ENCODE measurements at places on chromosomes 1 and 21. TPM values are rescaled to one million over a fixed set of nuclear protein-coding genes. Genes with fewer than 3 reads are reported as not detected.
A peak's percentile ranks its signal among the peaks of the same experiment; 100 is the strongest.

- H3K27ac ChIP-seq, result peak overlapping the region; percentile 13
- no peaks in the 10 kb centered on the region for H3K27me3 ChIP-seq
- no peak for DNase-seq
These were observed 33.3 kb downstream of the BMP8A start for GRCh38 chr1:39524591-39525365.

GRCh38 chr1:108560189-108560873 is 431 bp downstream of the EEIG2 start:
- H3K4me1 ChIP-seq, result peaks cover 5% of the 10 kb centered on the region
- peak; percentile 37 for DNase-seq
- peak overlapping the region; percentile 85 for H3K4me3 ChIP-seq
- H3K36me3 ChIP-seq, result no peaks in the 10 kb centered on the region
- H3K27me3 ChIP-seq, result no peaks in the 10 kb centered on the region
- H3K27ac ChIP-seq, result peak overlapping the region; percentile 80

GRCh38 chr1:44788120-44788860 is at the start of gene BEST4:
Gene BEST4 (minus strand): TSS chr1:44788170. CDS start chr1:44787705, 465 bp downstream.
- no peak for DNase-seq
- H3K36me3 ChIP-seq, result peaks cover 2% of the 10 kb centered on the region
- no peak within 1 kb of the TSS for H3K27ac ChIP-seq
- no peaks in the 10 kb centered on the region for H3K27me3 ChIP-seq
- H3K4me3 ChIP-seq, result no peak within 1 kb of the TSS

- no peak overlapping the region for H3K27ac ChIP-seq
- no peaks in the 10 kb centered on the region for H3K27me3 ChIP-seq
- no peak overlapping the region for H3K4me3 ChIP-seq
- H3K4me1 ChIP-seq, result peaks cover 2% of the 10 kb centered on the region
These were observed 111.2 kb upstream of the ZNF648 start for GRCh38 chr1:182172699-182173098.

DNA sequence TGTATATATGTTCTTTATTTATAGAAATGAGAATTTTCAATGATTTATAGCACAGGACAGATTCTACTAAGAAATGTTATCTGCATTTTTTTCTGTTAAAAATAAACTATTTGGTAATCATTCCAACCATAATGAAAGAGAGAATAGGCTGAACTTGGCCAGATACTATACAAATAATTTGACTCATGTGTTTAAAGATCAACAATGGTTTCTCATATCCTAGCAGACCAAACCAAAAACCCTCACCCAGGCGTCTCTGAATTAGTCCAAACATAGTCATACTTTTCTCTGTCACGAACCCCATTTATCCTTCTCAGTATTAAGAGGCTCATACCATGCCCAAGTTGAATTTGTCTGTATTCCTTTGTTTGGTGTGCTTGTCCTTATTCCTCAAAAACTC is 40.3 kb downstream of the RPE65 start:
- no peaks in the 10 kb centered on the region for H3K4me1 ChIP-seq
- H3K27me3 ChIP-seq, result no peaks in the 10 kb centered on the region
- no peak for DNase-seq

DNA sequence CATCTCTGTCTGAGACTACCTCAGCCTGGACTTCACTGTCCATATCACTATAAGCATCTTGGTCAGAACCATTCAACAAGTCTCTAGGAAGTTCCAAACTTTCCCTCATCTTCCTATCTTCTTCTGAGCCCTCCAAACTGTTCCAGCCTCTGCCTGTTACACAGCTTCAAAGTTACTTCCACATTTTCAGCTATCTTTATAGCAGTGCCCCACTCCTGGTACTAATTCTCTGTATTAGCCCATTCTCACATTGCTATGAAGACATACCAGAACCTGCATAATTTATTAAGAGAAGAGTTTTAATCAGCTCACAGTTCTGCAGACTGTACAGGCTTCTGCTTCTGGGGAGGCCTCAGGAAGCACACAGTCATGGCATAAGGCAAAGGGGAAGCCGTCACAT is 15.7 kb upstream of the DPH5 start:
- H3K4me3 ChIP-seq, result no peak overlapping the region
- H3K27ac ChIP-seq, result no peak overlapping the region
- H3K36me3 ChIP-seq, result no peaks in the 10 kb centered on the region
- DNase-seq, result no peak
- H3K27me3 ChIP-seq, result no peaks in the 10 kb centered on the region

DNA sequence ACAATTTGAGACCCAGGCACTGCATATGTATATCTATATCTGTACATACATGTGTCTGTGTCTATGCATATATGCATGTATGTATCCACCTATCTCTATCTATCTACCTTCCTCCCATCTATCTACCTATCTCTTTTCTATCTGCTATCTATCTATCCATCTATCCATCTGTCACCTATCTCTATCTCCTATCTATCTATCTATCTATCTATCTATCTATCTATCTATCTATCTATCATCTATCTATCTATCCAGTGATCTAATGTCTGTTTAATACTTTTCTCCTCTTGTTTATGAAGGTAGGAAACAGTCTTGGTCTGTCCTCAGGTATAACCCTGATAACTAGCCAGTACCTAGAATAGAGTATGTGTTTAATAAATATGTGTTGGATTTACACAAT is 25.9 kb downstream of the TNNT2 start:
- H3K4me1 ChIP-seq, result no peaks in the 10 kb centered on the region
- H3K36me3 ChIP-seq, result no peaks in the 10 kb centered on the region
- H3K27me3 ChIP-seq, result no peaks in the 10 kb centered on the region
- DNase-seq, result no peak

DNA sequence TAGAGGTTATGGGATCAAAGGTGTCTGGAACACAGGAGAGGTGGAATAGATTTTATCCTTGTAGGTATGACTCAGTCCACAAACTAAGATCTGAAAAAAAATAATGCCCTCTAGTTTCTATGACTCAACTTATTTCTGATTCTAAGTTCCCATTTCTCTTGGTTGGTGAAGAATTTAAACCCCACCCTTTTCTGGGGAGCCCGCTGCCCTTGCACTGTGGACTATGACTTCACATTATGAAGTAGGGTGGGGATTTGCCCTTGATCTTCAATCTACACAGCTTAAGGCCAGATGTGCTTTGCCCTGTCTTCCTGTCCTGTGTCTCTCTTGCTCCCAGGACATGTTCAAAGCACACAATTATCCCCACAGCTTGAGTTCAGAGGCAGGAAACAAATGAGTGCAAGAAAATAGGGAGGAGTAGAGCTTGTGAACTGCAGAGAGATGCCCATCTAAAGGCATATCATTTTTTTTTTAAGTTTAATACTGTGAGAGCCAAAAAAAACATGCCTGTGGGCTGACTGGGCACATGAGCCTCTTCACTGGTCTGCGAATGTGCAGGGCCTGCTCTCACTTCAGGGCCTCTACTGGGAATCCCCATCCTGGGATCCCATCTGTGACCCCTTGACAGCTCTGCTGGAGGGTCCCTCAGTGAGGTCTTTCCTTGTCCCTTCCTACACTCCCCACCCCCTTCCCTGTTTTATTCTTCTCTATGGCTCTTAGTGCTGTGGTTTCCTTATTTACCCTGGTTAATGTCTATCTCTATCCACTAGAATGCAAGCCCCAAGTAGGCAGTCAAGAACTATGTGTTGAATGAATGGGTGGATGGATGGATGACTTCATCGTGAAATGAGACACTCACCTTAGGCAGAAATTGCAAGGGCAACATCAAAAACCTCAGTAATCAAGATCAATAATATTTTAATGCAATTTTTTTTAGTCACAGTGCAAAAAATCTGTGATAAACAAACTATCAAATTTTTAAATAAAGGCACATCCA is 61.5 kb downstream of the CD58 start:
- DNase-seq, result peak; percentile 85
- peak overlapping the region; percentile 76 for H3K27ac ChIP-seq

- H3K4me3 ChIP-seq, result no peak overlapping the region
- DNase-seq, result peak; percentile 39
- no peaks in the 10 kb centered on the region for H3K4me1 ChIP-seq
These were observed 19.7 kb upstream of the KCNC4 start for GRCh38 chr1:110190282-110190929.

DNA sequence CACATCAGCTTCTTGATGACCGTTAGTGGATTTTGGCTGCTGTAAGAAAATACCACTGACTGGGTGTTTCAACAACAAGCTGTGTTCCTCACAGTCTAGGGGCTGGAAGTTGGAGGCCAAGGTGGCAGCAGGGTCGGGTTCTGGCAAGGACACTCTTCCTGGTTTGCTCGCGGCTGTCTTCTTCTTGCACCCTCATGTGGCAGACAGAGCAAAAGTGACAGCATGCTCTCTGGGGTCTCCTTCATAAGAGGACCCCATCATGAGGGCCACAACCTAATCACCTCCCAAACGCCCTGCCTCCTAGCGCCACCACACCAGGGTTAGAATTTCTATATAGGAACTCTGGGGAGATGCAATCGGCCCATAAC is 18.6 kb upstream of the TSPEAR start:
- no peaks in the 10 kb centered on the region for H3K36me3 ChIP-seq
- DNase-seq, result no peak
- peaks cover 1% of the 10 kb centered on the region for H3K27me3 ChIP-seq
- no peak overlapping the region for H3K4me3 ChIP-seq
- no peaks in the 10 kb centered on the region for H3K4me1 ChIP-seq
- H3K27ac ChIP-seq, result no peak overlapping the region

GRCh38 chr1:109626682-109627408 is 7.2 kb downstream of the AMPD2 start:
- no peak overlapping the region for H3K27ac ChIP-seq
- no peaks in the 10 kb centered on the region for H3K27me3 ChIP-seq
- H3K4me3 ChIP-seq, result no peak overlapping the region
- H3K4me1 ChIP-seq, result peaks cover 4% of the 10 kb centered on the region
- H3K36me3 ChIP-seq, result peaks cover 13% of the 10 kb centered on the region
- no peak for DNase-seq

- H3K4me3 ChIP-seq, result no peak overlapping the region
- no peaks in the 10 kb centered on the region for H3K4me1 ChIP-seq
- no peaks in the 10 kb centered on the region for H3K27me3 ChIP-seq
- no peak for DNase-seq
- H3K36me3 ChIP-seq, result no peaks in the 10 kb centered on the region
These were observed 362.9 kb upstream of the VAMP3 start for GRCh38 chr1:7407980-7408770.

GRCh38 chr1:244280201-244280600 is 171.5 kb downstream of the ADSS2 start:
- no peaks in the 10 kb centered on the region for H3K4me1 ChIP-seq
- no peaks in the 10 kb centered on the region for H3K36me3 ChIP-seq
- no peak for DNase-seq
- H3K27me3 ChIP-seq, result no peaks in the 10 kb centered on the region

GRCh38 chr21:27261676-27262075 is 294.8 kb upstream of the ADAMTS5 start:
- no peak overlapping the region for H3K4me3 ChIP-seq
- H3K27ac ChIP-seq, result no peak overlapping the region
- no peak for DNase-seq
- H3K36me3 ChIP-seq, result no peaks in the 10 kb centered on the region
- no peaks in the 10 kb centered on the region for H3K4me1 ChIP-seq

GRCh38 chr1:94739521-94740061 is 80.6 kb upstream of the SLC44A3 start:
- H3K27me3 ChIP-seq, result no peaks in the 10 kb centered on the region
- H3K36me3 ChIP-seq, result no peaks in the 10 kb centered on the region
- no peak overlapping the region for H3K4me3 ChIP-seq
- peak overlapping the region; percentile 67 for H3K27ac ChIP-seq
- H3K4me1 ChIP-seq, result peaks cover 19% of the 10 kb centered on the region
- DNase-seq, result no peak

The PRELP gene
- 0.22 TPM for polyA plus RNA-seq

The SPRR3 gene
- polyA plus RNA-seq, result 16.1 TPM

The GBP3 gene
- 71.6 TPM for polyA plus RNA-seq

The FCAMR gene
- polyA plus RNA-seq, result 0.67 TPM

The FCRL1 gene
- 1.00 TPM for polyA plus RNA-seq

The IGSF9 gene
- 3.1 TPM for polyA plus RNA-seq

The PRCC gene
- polyA plus RNA-seq, result 50.5 TPM

The OR2AJ1 gene
- not detected for polyA plus RNA-seq

The SLFNL1 gene
- 1.6 TPM for polyA plus RNA-seq

The HTR6 gene
- 0.01 TPM for polyA plus RNA-seq

The VASH2 gene
- 0.27 TPM for polyA plus RNA-seq

The RAB3B gene
- polyA plus RNA-seq, result 0.27 TPM

The AKNAD1 gene
- 0.22 TPM for polyA plus RNA-seq

The MCOLN2 gene
- polyA plus RNA-seq, result 0.75 TPM

The RBP7 gene
- polyA plus RNA-seq, result 14.9 TPM

The LAMC2 gene
- 70.6 TPM for polyA plus RNA-seq

The PLCH2 gene
- polyA plus RNA-seq, result 7.1 TPM

Measured in small intestine (tissue), 16 donors.